Left lung (tissue), 14 donors: ENCODE measurements at places on chromosomes 5 and 9. TPM values are rescaled to one million over a fixed set of nuclear protein-coding genes. Genes with fewer than 3 reads are reported as not detected.

- DNase-seq: no peak
Measured at GRCh38 chr5:73117088-73117740, 3.2 kb upstream of the TMEM171 start.

DNA sequence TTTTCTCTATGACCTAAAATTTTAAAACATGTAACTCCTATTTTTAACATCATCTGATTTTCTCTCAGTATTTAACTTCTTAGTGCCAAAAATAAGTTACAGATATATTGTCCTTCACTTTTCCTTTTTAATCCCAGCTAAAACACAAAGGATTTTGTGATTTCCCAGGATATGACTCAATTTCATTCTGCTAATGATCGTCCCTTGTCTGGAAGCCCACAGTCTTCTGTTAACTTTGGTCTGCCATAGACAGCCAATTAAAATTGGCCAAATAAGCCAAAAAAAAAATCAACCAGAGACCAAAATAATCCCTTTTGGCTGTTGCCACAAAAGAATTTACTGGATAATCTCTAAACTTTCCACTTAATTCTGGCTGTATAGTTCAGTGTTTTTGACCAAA lies 124.5 kb upstream of the FST start:
- no peaks in the 10 kb centered on the region for H3K27me3 ChIP-seq
- no peak overlapping the region for H3K27ac ChIP-seq
- H3K4me1 ChIP-seq: no peaks in the 10 kb centered on the region

- no peaks in the 10 kb centered on the region for H3K36me3 ChIP-seq
- no peaks in the 10 kb centered on the region for H3K27me3 ChIP-seq
- H3K4me1 ChIP-seq: peaks cover 3% of the 10 kb centered on the region
Measured at GRCh38 chr9:6969805-6970204, 212.0 kb downstream of the KDM4C start.

GRCh38 chr5:148202531-148203203 lies at the start of gene SPINK6:
SPINK6 (plus strand) TSS chr5:148203042; CDS start chr5:148203097, 55 bp downstream.
- no peak within 1 kb of the TSS for H3K4me3 ChIP-seq
- no peak for DNase-seq
- no peak within 1 kb of the TSS for H3K27ac ChIP-seq
- H3K4me1 ChIP-seq: peaks cover under 1% of the 10 kb centered on the region

GRCh38 chr5:140881889-140882590 lies at the start of gene PCDHA13:
PCDHA13 (plus strand) TSS chr5:140882124; CDS start chr5:140882269, 145 bp downstream.
- H3K27ac ChIP-seq: no peak within 1 kb of the TSS
- no peak for DNase-seq
- no peaks in the 10 kb centered on the region for H3K4me1 ChIP-seq
- H3K27me3 ChIP-seq: peaks cover 68% of the 10 kb centered on the region
- H3K4me3 ChIP-seq: peak within 1 kb of the TSS; percentile 26
- no peaks in the 10 kb centered on the region for H3K36me3 ChIP-seq

- no peak overlapping the region for H3K4me3 ChIP-seq
- no peak overlapping the region for H3K27ac ChIP-seq
- H3K36me3 ChIP-seq: no peaks in the 10 kb centered on the region
- no peaks in the 10 kb centered on the region for H3K27me3 ChIP-seq
Measured at GRCh38 chr5:20145240-20145639, 157.2 kb upstream of the CDH18 start.

- no peaks in the 10 kb centered on the region for H3K27me3 ChIP-seq
- H3K36me3 ChIP-seq: no peaks in the 10 kb centered on the region
- no peaks in the 10 kb centered on the region for H3K4me1 ChIP-seq
- no peak for DNase-seq
Measured at GRCh38 chr9:12956261-12956660, 181.4 kb downstream of the LURAP1L start.

DNA sequence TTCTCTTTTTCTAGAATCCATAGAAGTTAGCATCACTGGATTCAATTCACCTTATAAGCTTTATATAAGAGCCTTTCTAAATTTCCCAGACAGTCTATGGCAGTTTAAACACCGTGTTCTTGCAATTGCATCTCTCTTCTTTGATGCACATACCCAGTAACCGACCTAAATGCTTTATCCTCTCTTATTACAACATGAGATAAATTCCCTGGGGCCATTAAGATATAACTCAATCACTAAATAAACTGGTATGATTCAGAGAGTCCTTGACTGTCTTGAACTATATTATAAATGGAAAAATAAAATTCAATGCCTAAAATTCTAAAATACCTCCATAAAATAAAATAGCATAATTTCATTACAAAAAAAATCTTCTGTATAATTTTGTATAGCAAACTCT lies 98.1 kb downstream of the DIRAS2 start:
- no peaks in the 10 kb centered on the region for H3K27me3 ChIP-seq
- no peak overlapping the region for H3K4me3 ChIP-seq
- no peak overlapping the region for H3K27ac ChIP-seq
- no peak for DNase-seq

DNA sequence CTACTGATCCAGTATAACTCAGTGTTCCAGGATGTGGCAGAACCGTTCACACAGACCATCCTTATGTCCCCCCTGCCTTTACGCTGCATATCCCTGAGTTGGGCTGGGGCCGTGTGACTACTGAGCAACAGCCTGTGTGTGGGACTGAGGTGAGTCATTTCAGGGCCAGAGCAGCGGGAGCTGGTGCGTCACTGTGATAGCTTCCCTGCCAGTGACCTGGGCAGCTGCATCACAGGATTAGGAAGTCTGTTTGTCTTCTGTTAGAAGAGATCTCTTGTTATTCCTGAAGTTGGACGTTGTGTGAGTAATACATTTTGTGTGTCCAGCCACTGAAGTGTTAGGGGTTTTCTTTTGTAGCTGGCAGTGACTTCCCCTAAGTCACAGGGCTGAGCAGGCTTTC lies 35.6 kb downstream of the TPPP start:
- H3K4me1 ChIP-seq: no peaks in the 10 kb centered on the region
- no peak overlapping the region for H3K4me3 ChIP-seq
- no peak overlapping the region for H3K27ac ChIP-seq

GRCh38 chr5:94614156-94614805 lies 4.1 kb downstream of the KIAA0825 start:
- no peaks in the 10 kb centered on the region for H3K36me3 ChIP-seq
- no peaks in the 10 kb centered on the region for H3K27me3 ChIP-seq
- H3K27ac ChIP-seq: no peak overlapping the region
- peaks cover 22% of the 10 kb centered on the region for H3K4me1 ChIP-seq

- peaks cover 17% of the 10 kb centered on the region for H3K4me1 ChIP-seq
- H3K27ac ChIP-seq: no peak overlapping the region
- no peak overlapping the region for H3K4me3 ChIP-seq
Measured at GRCh38 chr5:75325242-75325641, 11.8 kb upstream of the HMGCR start.

- no peak overlapping the region for H3K4me3 ChIP-seq
- no peak for DNase-seq
- H3K27ac ChIP-seq: no peak overlapping the region
- no peaks in the 10 kb centered on the region for H3K27me3 ChIP-seq
- no peaks in the 10 kb centered on the region for H3K4me1 ChIP-seq
Measured at GRCh38 chr9:128162215-128163026, 2.4 kb downstream of the BBLN start.

- H3K36me3 ChIP-seq: no peaks in the 10 kb centered on the region
- H3K27ac ChIP-seq: no peak overlapping the region
- no peaks in the 10 kb centered on the region for H3K27me3 ChIP-seq
- H3K4me3 ChIP-seq: no peak overlapping the region
- DNase-seq: no peak
- H3K4me1 ChIP-seq: no peaks in the 10 kb centered on the region
Measured at GRCh38 chr9:133694686-133695085, 43.5 kb downstream of the SARDH start.

- H3K27me3 ChIP-seq: peaks cover 39% of the 10 kb centered on the region
- DNase-seq: no peak
- no peaks in the 10 kb centered on the region for H3K36me3 ChIP-seq
- no peak overlapping the region for H3K4me3 ChIP-seq
- peaks cover 23% of the 10 kb centered on the region for H3K4me1 ChIP-seq
Measured at GRCh38 chr5:960551-960950, 48.1 kb upstream of the NKD2 start.

DNA sequence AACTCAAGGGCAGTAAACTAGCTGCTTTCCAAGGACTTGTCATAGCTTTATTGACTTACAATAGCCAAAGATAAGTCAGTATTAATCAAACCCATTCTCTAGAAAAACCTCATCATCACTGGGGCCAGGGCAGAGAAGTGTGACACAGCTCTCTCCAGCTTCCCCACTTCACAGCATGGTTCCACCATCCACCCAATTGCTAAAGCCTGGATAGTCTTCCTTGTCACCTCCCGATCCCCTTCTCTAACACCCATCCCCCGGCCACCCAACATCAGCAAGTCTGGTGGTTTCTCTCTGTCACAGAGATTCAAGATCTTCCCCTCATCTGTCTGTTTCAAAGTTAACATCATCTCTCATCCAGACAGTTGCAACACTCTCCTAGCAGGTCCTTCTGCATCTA lies 88.6 kb upstream of the GABRP start:
- no peaks in the 10 kb centered on the region for H3K4me1 ChIP-seq
- no peak overlapping the region for H3K27ac ChIP-seq
- H3K36me3 ChIP-seq: no peaks in the 10 kb centered on the region
- DNase-seq: no peak
- H3K27me3 ChIP-seq: no peaks in the 10 kb centered on the region

- H3K36me3 ChIP-seq: no peaks in the 10 kb centered on the region
- H3K4me3 ChIP-seq: no peak overlapping the region
- H3K27me3 ChIP-seq: no peaks in the 10 kb centered on the region
- no peak for DNase-seq
- H3K27ac ChIP-seq: no peak overlapping the region
- H3K4me1 ChIP-seq: peaks cover 10% of the 10 kb centered on the region
Measured at GRCh38 chr5:61306531-61307131, 25.4 kb upstream of the ZSWIM6 start.

- DNase-seq: no peak
- H3K27ac ChIP-seq: peak overlapping the region; percentile 86
- H3K27me3 ChIP-seq: no peaks in the 10 kb centered on the region
Measured at GRCh38 chr5:443239-444151, 519 bp downstream of the EXOC3 start.

Gene ADAMTSL2
- total RNA-seq: 18.5 TPM

Gene TAF11L7
- total RNA-seq: not detected

Gene ERCC8
- 8.7 TPM for total RNA-seq

Gene CMBL
- total RNA-seq: 26.9 TPM

Gene TAL2
- not detected for total RNA-seq

Gene SIT1
- 0.99 TPM for total RNA-seq

Gene ADGRV1
- 35.4 TPM for total RNA-seq

Gene CTNND2
- total RNA-seq: not detected
